Activated T-helper 2 cell treated with anti-CD3 and anti-CD28 coated beads, Interferon-gamma antibody, Interleukin-2, Interleukin-4, amounts not matched to agents 10 μg/mL and 5 μg/mL and 100 μg/mL, durations not matched to agents 14 hours and 24 hours and 36 hours (primary cell): ENCODE measurements at places on chromosomes 7 and 10.

- no peak for DNase-seq
Measured at GRCh38 chr10:99395750-99396445, 34.5 kb downstream of the GOT1 start.

- no peak for DNase-seq
Measured at GRCh38 chr7:134829380-134829986, 50.0 kb downstream of the CALD1 start.

DNA sequence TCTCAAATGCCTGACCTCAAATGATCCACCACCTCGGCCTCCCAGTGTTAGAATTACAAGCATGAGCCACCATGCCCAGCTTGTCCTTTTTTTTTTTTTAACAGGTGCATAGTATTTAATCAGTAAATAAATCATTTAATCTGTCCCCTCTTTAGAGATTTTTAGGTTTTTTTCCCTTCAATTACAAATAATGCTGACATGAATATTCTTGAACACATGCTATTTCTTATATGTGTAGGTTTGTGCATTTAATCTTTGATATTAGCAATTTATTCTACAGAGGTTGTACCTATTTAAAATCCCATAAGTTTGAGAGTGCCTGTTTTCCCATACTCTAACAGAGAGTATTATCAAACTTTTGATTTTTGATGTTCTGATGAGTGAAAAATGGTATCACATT is 24.2 kb upstream of the ARMC3 start:
- DNase-seq = no peak

DNA sequence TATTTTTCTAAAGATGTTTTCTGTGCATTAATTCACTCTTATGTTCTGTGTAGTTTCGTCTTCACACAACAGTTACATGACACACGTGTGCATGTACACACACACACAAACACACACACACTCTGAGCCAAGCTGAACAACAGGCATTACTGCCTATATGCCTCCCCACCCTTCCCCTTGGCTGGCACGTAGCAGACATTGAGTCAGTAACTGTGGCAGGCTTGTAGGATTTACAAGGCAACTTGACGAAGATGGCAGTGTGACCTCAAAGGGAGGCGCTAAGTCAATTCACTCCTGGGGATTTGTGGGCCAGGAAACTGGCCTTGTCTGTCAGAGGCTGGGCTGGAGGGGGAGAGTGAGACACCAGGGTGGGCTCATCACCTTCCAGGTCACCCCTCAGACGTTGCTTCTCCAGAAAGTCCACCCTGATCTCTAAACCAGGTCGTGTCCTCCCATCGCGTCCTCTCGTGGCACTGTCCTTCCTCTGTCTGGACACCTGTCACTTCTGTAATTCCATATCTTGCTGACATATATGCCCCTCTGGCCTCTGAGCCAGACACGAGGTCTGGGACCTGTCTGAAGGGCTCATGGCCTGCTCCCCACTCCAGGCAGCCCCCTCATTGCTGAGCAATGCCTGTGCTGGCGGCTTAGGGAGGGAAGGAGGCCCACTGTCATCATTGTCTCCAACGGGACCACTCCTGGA is 41.1 kb upstream of the INPP5A start:
- no peak for DNase-seq

DNA sequence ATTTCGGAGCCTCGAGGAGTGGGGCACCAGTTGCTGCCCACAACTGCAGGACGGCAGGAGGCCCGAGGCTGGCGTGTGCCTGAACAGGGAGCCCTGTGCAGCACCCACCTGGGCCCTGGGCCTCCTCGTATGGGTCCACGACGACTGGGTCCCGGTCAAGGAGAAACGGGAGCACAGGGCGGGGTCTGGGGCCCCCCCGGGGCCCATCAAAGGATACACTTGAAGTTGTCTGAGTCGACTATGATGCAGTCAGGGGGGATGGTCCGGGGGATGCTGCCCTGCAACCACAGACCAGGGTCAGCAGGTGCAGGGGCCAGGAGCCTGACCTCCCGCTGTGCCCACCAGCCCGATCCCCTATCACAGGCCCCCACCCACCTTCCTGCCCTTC is 28.5 kb upstream of the NKX6-2 start:
- no peak for DNase-seq

GRCh38 chr10:92761571-92761970 is 71.8 kb downstream of the HHEX start:
- DNase-seq = no peak

- no peak for DNase-seq
Measured at GRCh38 chr10:110960333-110960712, 40.9 kb downstream of the SHOC2 start.

DNA sequence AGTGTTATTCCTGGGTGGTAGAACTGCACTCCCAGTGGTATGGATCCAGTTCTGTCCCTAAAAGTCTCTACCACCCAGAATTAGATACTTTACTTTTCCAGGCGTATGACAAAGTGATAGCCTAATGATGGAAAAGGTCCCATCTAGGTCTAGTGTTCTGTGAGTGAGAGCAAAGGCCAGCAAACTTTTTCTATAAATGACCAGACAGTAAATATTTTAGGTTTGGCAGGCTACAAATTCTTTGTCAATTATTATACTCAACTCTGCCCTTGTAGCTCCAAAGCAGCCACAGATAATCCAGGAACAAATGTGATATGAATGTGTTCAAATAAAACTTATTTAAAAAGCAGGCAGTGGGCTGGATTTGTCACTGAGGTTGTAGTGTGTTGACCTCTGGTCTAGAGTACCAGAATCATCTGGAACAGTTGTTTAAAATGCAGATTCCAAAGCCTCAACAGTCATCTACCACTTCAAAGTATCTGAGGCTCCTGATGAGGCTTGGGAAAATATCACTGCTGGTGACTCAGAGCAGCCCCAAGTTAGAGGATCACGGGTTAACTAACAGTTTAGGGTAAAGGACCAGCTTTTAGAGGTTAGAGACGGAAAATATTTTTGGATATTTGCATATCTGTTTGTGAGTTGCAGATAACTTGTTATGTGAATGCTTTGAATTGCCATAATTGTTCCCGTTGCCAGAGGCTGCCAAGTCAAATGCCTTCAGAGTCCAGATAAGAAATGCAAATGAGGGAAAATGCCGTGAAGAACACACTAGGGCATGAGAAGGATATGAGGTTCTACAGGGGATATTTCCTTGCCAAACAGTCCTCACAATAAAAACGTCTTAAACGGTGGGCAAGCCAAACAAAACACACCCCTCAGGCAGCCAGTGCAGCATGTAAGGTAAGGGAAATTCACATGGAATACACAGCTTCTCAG is 19.4 kb downstream of the NRAP start:
- DNase-seq = no peak

- no peak for DNase-seq
Measured at GRCh38 chr10:78038105-78038504, 4.4 kb downstream of the RPS24 start.

DNA sequence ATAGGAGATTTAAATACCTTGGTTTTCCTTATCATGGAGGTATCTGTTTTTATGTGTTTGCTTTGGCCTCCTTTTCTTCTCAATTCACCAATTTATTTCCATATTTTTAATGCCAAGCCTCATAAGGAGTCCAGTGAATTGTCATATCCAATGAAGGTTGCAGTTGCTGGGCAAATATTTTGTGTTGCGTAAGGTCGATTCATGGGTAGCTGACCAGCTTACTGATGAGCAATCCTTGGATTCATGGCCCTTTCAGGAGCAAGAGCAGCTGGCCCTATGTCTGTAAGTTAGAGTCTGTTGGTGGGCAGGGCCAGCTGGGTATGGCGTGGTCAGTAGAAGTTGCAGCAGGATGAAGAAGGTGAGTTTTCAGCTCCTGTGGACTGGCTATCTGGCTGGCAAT is 182.9 kb downstream of the PFKFB3 start:
- DNase-seq = no peak

DNA sequence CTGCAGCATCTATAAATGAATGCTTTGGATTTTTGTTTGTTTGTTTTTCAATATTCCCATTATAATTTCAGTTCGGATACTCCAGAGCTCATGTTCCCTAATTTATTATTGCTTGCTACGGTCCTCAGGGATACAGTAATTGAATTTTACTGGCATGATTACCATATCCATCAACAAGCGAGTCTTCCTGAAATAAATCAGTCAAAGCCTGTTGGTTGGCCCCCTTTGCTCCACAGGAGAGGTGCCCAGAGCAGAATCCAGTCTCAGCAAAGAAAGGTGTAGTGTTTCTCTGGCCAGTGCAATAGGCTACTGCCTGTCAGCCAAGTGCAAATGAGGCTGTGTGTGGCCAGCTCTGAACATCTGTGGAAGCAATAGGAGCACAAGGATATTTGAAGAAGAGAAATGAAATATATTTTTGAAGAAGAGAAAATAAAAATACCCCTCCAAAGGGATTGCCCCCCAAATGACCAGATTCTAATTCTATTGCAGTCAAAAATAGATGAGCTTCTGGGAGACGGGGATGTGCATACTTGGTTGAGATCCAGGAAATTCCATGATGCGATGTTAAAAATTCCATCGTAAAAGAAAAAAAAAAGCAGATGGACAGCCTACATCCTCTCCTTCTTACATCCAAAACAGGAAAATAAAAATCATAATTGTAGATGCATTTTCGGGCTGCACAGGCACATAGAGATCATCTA is 18.1 kb downstream of the TRIL start:
- DNase-seq = no peak

DNA sequence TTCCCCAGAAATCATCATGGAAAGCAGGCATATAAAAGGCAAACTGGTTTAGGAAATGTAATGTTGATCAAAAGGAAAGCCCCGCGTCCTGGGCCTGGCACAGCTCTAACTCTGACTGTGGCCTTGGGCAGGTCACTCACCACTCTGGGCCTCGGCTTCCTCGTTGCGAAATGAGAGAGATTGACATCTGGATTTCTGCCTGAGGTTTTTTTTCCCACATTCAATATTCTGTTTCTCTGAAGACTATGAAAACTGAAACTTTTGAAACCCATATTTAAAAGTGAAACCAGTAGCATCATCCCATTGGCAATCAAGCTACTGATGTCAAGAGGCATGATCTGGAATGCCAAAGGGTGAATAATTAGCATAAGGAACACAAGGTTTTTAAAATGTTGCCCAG is 369.7 kb upstream of the NPVF start:
- DNase-seq = no peak

GRCh38 chr10:103605359-103606096 is 112.0 kb downstream of the NEURL1 start:
- DNase-seq = peak; percentile 19

GRCh38 chr10:127405221-127405620 is 143.9 kb upstream of the NPS start:
- DNase-seq = no peak

GRCh38 chr10:4639960-4640359 is 186.0 kb upstream of the AKR1E2 start:
- DNase-seq = no peak

GRCh38 chr7:155428171-155428834 is 29.6 kb upstream of the EN2 start:
- no peak for DNase-seq

DNA sequence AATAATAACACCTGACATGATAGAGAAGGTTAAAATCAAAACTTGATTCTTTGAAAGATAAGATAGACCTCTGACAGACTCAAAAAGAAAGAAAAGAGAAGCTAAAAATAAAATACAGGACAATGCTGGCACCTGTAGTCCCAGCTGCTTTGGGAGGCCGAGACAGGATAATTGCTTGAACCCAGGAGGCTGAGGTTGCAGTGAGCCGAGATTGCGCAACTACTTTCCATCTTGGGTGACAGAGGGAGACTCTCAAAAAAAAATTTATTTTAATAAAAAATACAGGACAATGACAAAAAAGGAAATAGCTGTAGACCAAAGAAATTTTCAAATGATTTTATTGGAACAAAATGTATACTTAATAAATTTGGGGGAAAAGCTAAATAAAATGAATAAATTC is 263.2 kb downstream of the SDK1 start:
- DNase-seq = no peak

DNA sequence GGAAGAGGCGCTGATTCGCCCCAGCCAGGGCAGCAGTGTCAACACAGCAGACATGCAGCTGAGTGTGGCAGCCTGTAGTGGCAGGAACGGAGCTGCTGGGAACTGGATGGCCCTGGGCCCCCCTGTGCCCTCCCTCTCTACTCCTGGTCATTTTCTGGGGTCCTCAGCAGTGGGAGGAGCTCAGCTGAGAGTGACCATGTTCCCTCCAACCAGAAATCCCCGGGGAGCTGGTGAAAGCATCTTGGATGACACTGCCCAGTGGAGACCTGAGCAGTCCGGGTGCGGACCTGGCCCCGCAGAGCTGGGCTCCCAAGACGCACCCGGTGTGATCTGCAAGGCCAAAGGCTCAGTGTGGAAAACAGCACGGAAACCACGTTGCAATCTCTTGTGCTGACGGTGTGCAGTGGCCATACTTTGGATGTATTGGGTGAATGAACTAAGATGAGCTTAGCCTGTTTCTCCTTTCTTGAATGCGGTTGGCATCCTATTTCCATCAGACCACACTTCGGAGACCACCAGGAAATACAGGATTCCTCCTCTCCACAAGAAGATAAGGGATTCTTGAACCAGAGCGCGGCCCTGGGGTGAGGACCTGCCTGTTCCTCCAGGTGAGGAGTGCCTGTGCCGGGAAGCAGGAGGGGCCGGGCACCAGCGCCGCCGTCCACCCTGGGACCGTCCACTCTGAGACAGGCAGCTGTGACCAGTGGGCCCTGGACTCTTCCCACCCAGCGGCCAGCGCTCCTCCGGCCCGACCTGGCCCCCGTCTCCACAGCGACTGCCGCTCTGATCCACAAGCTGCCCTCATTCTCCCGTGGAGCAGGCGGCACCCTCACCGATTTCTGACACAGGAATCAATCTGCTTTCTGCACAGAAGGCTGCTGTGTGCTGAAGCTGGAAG is 93.5 kb upstream of the DIP2C start:
- DNase-seq = no peak

DNA sequence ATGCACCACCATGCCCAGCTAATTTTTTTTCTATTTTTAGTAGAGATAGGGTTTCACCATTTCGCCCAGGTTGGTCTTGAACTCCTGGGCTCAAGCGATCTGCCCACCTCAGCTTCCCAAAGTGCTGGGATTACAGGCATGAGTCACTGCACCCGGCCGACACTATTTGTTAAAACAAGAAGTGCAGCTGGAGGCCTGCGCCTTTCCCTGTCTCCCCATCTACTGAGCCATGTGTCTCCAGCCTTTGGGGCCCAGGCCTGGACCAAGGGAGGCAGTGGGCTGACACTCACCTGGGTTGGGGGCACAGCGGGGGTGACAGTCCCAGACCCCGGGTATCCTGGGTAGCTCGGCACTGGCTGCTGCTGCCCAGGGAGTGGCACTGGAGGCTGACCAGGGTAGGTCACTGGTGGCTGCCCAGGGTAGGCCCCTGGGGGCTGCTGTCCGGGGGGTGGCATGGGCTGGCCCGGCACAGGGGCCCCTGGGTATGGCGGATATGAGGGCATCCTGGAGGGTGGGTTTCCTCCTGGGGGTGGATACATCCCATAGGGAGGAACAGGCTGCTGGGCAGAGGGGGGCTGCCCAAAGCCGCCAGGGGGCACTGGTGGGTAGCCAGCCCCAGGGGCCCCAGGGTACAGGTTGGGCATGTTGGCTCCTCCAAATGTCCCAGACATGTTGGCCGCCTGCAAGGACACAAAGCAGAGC is 36.3 kb downstream of the PLAC9 start:
- no peak for DNase-seq

GRCh38 chr7:155491812-155492211 is 33.9 kb downstream of the EN2 start:
- no peak for DNase-seq
